ENCODE measurements at places on chromosomes 3 and 15.

- peak; percentile 1 for DNase-seq
Measured at GRCh38 chr15:32994810-32995424, 199.6 kb downstream of the FMN1 start.

GRCh38 chr15:22892333-22892732, 53.9 kb downstream of the NIPA2 start:
- no peak for DNase-seq

DNA sequence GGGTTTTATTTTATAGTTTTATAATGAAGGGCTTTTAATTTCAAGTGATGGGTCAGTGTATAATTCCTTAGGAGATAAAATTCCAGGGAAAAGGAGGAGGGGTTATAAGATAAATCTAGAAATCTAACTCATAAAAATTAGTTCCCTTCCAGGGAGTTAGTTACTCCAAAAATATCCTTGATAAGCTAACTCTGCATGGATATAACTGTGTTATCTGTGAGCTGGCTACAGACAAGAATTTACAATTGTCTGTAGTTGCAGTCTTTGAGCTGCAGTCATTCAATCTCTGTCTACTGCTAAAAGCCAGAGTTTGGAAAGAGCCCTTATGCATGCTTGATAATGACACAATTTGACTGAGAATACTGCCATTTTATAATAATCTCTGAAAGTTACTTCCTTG, 432.3 kb upstream of the TPRG1 start:
- DNase-seq, result no peak

DNA sequence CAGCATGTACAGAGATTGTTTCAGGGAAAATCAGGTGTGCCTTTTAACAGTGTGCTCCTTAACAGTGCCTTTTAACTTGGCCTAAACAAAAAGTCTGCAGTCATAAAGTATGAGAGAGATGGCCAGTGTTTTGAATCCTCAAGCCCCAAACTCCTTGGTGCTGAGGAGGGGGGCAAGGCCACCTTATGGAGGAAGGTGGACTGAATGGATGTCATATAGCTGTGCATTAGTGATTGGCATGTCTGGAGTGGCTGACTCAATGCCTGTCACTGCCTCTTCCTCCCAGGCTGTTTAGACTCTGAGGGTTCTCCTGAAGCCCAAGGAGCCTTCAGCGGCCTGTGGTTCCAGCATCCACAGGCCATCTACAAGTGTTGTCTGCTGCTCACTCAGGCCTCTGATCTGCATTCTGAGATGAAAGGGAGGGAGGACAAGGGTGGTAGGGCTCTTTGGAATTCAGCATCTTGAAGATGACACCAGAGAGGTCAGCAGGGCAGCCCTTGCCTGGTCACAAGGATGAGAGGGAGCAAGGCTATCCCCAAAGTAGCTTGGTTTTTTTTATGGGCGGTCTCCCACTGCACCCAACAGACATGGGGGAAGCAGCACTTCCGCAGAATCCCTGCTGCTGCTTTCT, 1.5 kb downstream of the FOXL2NB start:
- no peak for DNase-seq

GRCh38 chr3:120446891-120447668, 3.7 kb downstream of the FSTL1 start:
- no peak for DNase-seq

GRCh38 chr3:141405025-141405424, 36.7 kb downstream of the ZBTB38 start:
- no peak for DNase-seq

DNA sequence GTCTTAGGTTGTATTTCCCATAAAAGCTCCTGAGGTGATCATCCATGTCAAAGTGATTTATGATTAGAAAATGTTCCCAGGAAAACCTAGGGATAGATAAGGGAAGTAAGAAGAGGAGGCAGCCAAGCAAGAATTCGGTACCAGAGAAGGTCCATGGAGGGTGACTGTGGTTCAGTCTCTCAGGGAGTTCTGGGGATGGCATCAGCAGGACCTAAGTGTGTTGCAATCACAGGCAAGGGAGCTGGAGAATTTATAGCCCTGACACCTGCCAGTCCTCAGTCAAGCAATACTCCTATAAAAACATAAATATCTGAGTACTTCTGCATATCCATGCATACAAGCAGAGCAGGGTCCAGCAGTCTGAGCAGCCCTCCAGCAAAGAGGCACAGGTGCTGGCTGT, 95.6 kb upstream of the TOPAZ1 start:
- DNase-seq, result no peak

DNA sequence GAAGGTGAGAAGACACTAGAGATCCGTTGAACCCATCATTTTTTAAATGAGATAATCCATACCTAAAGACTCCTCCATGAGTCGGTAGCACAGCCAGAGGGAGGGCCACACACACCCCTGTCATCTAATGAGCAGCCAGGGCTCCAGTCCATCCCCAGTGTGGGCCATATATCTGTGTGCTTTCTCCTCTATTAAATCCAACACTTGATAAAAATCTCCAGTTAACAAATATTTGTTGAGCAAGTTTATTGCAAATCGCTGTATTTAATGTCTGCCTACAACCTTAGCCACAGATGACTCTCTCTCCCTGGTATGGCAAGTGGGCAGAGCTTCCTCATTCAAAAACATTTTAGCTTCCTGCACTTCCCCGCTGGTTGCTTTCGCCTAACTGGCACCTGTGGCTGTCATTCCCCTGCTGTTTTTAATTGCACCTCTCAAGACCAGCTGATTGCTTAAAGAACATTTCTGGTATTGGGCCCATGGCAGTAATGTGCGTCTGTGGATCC, 82.8 kb downstream of the SMAD3 start:
- no peak for DNase-seq

- DNase-seq, result no peak
Measured at GRCh38 chr3:185330644-185331043, 32.3 kb upstream of the MAP3K13 start.

DNA sequence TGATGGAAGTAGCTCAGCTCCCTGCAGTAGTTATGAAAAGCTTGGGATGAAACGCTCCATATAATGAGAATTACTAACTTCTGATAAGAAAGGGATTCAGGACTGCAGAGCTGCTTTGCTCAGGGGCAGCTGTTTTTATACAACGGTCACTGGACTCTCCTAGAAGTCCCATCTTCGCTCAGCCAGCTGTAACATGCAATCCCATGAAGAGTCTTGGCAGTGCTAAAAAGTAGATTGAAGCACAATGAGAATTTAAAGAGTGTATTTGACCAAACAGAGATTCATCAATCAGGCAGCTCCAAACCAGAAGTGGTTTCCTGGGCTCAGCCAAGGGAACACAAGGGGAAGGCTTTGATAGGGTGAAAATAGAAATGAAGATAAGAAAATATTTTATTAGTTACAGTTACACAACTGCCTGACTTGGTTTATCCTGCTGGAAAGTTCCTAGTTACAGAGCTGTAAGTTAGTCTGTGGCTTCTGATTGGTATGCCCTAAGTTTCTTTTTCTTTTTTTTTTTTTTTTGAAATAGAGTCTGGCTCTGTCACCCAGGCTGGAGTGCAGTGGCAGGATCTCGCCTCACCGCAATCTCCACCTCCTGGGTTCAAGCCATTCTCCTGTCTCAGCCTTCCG, 24.1 kb downstream of the SIDT1 start:
- DNase-seq, result no peak

- DNase-seq, result no peak
Measured at GRCh38 chr3:189941679-189942078, 179.0 kb downstream of the P3H2 start.

GRCh38 chr15:74997543-74997942, 2.2 kb downstream of the SCAMP5 start:
- DNase-seq, result no peak

GRCh38 chr15:29970402-29970695, 112.4 kb upstream of the GOLGA8J start:
- DNase-seq, result no peak

DNA sequence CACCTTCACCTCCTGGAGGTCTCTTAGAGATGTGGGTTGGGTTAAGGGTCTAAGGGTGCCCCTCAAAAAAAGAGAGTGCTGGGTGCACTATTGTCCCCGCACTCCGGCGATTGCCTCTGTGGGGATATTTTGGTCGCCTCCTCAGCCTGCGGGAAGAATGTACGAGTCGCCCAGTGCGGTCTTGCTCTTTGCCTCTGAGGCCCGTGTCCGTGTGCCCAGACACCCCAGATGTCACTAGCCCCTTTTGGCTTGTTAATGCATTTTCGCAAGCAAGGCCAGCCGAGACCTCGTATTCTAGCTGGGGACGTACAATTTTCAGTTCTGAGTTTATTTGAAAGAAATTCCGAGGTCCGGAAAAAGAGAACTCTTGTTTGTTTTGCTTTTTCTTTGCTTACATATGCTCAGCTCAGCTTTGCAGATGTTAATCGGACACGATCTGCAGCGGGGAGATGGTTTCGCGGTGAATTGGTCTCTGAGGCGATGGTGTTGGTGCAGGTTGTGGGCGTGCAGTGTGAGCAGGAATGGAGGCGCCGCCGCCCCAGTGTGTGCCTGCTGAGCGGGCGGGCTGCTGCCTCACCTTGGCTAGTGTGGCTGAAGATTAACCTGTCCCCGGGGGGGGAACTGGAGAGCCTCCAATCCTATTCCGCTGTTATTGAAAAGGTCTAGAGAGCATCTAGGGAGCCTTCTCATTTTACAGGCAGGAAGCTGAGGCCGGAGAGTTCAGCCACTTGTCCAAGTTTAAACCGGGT, 1.4 kb downstream of the ST6GAL1 start:
- DNase-seq, result no peak

- DNase-seq, result no peak
Measured at GRCh38 chr3:142981108-142981507, 17.6 kb upstream of the PAQR9 start.

GRCh38 chr3:102827386-102827785, 392.6 kb downstream of the ZPLD1 start:
- DNase-seq, result peak; percentile 63

GRCh38 chr3:139113231-139113992, 68.7 kb upstream of the PRR23C start:
- DNase-seq, result no peak

GRCh38 chr3:101850246-101851051, 1.1 kb downstream of the NFKBIZ start:
- peak; percentile 63 for DNase-seq

DNA sequence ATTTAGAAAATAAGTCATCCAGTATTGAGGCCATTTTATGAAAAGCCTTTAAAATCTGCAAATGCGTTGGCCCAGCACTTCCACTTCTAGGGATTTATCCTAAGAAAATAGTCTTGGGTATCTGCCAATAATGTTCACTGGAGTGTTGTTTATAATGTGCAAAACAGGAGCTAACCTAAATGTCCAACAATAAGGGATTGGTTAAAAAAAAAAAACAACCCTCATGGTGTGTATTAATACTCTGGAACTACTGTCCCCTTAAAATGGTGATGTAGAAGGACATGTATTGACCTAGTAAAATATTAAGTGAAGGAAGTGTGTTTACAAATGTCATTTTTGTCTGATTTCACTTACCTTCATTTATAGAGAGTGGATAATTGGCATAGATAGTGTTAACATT, 58.0 kb downstream of the IGF1R start:
- DNase-seq, result no peak

GRCh38 chr3:107206141-107206540, 171.1 kb upstream of the CCDC54 start:
- no peak for DNase-seq

DNA sequence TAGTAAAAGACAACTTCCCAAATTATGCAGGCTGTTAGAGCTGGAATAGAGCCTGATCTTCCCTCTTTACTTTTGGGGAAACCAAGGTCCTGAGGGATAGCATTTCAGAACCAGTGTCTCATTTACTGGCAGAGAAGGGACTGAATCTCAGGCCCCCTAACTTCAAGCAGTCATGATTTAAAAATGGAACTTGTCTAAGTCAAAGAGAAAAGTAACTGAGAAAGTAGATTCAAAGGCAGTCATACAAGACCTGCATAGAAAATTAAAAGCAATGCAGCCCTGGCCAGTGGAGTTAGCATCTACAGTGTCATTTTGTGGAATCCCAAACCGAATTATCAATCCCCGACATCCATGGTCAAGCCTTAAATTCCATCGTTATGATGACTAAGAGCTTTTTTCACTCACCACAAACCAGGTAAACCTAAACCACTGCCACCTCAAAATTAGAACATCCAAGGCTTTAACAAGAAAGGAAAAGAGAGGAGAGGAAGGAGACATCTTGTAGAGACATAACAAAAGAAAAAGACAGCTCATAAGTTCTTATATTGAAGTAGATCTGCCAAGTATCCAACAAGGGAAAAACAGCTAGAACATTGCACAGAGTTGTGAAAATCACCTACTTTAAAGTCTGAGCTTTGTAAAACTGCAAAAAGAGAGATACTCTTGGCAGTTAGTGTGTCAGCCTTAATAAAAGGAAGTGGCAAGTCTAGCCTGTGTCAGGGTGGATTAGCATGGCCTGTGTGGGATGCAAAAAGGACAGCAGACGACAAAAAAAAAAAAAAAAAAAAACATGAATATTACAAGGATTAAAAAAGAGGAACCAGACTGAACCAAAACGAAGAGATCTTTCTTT, 54.1 kb upstream of the CCR2 start:
- DNase-seq, result no peak

DNA sequence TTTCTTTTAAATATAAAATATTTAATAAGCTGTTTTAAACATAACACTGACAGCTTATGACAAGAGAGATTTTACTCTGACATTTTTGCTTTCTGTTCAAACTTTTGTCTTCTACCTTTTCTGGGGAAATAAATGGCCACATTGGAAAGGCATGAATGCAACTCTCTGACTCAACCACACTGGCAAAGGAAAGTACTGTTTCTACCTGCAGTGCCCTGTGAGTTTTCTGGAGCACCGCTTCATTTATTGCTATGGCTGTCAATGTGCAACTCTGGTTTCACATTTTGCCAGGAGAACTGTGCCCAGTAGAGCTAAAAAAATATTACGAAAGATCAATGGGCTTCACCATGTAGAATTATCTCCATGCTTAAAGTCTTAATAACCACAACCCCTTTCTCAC, 15.1 kb downstream of the PDZRN3 start:
- DNase-seq, result no peak

DNA sequence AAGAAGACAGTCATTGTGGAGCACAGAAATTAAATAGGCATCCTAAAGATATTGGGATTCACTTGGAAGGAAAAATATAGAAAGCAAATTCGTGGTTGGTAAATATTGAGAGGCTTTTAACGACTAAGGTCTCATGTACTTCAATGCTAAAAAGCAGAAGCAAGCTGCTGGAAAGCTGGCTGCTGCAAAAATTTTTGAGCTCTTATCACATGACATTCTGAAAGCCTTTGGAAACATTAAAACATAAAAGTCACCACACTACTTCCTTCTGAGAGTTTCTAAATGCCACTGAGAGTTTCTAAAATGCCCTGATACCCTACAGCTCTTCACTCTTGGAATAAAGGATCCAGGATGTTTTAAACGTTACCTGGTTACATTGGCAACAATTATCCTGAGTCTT, 39.0 kb upstream of the CBLB start:
- no peak for DNase-seq

GRCh38 chr15:101316529-101316928, 21.5 kb upstream of the SNRPA1 start:
- no peak for DNase-seq

DNA sequence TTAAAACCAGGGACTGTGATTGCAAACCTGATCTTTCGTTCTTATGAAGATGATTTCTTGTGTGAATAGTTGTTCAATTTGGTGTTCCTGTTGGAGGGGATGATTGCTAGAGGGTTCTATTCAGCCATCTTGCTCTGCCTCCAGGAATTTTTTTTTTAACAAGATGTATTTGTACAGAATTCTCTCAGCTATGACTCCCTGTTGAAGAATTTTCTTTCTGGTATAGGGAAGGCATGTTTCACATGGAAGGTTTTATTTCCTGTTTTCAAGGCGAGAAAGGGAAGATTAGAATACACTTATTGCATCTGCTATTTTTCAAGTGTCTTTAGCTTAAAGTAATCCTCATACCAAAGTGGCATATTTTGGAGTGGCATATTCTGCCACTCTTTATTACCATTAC, 5.6 kb upstream of the LRRC34 start:
- DNase-seq, result no peak

Data from SK-N-MC (cell line).